Thymus (tissue), 14 donors: ENCODE measurements at places on chromosomes 3 and 15. TPM values are rescaled to one million over a fixed set of nuclear protein-coding genes. Genes with fewer than 3 reads are reported as not detected.

- DNase-seq, result no peak
- peaks cover 23% of the 10 kb centered on the region for H3K36me3 ChIP-seq
- H3K4me1 ChIP-seq, result no peaks in the 10 kb centered on the region
Measured at GRCh38 chr3:134199240-134199639, 51.4 kb downstream of the RYK start.

GRCh38 chr15:74419432-74419831 is 14.3 kb downstream of the SEMA7A start:
- H3K4me1 ChIP-seq, result peaks cover 100% of the 10 kb centered on the region
- H3K4me3 ChIP-seq, result no peak overlapping the region
- DNase-seq, result no peak
- no peak overlapping the region for H3K27ac ChIP-seq
- H3K36me3 ChIP-seq, result peaks cover 75% of the 10 kb centered on the region
- H3K27me3 ChIP-seq, result no peaks in the 10 kb centered on the region

- DNase-seq, result no peak
- H3K36me3 ChIP-seq, result no peaks in the 10 kb centered on the region
Measured at GRCh38 chr3:167572991-167573390, 80.8 kb downstream of the WDR49 start.

The ZNF385D gene
- 0.94 TPM for total RNA-seq

- no peak overlapping the region for H3K27ac ChIP-seq
- H3K4me1 ChIP-seq, result no peaks in the 10 kb centered on the region
- no peak overlapping the region for H3K4me3 ChIP-seq
- no peaks in the 10 kb centered on the region for H3K27me3 ChIP-seq
Measured at GRCh38 chr15:82314769-82315518, 34.3 kb downstream of the GOLGA6L10 start.

GRCh38 chr3:155861476-155862183 is 7.4 kb upstream of the SLC33A1 start:
- no peak for DNase-seq
- no peak overlapping the region for H3K4me3 ChIP-seq
- no peak overlapping the region for H3K27ac ChIP-seq
- H3K36me3 ChIP-seq, result no peaks in the 10 kb centered on the region
- H3K27me3 ChIP-seq, result no peaks in the 10 kb centered on the region
- no peaks in the 10 kb centered on the region for H3K4me1 ChIP-seq

DNA sequence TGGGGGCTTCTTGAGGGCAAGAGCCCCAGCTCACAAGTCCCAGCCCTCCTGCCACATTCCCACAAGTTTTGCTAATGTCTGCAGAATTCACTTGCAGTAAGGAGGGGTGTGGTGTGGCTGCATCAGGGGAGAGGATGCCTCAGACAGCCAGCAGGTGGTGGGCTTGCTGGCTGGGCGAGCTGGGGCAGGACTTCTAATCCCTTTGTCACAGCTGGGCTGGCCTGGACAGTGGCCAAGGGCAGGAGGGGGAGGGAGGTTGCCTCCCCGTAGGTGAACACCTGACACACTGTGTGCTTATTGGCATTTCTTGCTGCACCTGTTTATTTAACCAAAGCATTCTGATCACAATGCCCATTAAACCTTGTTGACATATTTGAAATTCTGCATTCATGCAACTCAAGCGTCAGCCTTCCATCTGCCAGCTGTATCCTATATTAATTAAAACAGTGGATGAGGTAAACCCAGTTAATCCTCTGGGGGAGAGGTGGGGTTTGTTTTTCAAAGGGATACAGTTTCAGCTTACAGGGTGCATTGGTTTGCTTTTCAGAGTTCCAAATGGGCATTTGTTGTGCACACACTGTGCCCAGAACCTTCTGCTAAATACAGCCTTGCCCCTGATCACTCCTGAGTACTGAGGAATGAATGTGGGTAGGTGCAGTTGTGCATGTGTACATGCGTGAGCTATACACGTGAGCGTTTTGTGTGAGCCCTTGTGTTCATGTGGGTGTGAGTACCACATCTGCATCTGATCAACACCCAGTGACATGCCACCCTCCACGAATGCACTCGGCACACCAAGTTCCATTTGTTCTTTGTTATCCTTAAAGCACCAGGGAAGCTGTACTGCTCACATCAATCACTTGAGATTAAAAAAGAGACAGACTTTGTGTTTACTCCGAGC is 268.7 kb downstream of the XXYLT1 start:
- no peak overlapping the region for H3K4me3 ChIP-seq
- H3K27ac ChIP-seq, result no peak overlapping the region
- H3K27me3 ChIP-seq, result no peaks in the 10 kb centered on the region
- no peak for DNase-seq
- H3K36me3 ChIP-seq, result no peaks in the 10 kb centered on the region

The CCDC9B gene
- 0.28 TPM for total RNA-seq

DNA sequence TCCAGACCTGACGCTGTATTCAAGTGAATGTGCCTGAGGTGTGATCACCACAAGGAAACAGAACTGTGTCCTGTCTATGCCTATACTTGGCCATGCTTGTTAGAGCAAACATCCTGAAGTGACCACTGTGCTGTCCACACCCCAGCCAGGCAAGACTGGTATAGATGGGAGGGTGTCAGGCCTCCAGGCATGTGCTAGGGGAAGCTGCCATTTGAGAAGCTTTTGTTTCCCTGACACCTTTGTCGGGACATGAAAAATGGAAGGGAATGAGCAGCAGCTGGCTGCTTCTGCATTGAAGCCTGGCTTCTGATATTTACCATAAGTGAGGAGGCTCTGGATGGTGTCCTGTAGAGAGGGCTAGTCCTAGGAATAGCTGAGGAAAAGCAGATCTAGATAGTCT is 106.2 kb downstream of the CPNE4 start:
- no peaks in the 10 kb centered on the region for H3K27me3 ChIP-seq
- no peaks in the 10 kb centered on the region for H3K4me1 ChIP-seq
- H3K27ac ChIP-seq, result no peak overlapping the region
- H3K36me3 ChIP-seq, result no peaks in the 10 kb centered on the region
